ENCODE measurements at places on chromosomes 4 and X.

DNA sequence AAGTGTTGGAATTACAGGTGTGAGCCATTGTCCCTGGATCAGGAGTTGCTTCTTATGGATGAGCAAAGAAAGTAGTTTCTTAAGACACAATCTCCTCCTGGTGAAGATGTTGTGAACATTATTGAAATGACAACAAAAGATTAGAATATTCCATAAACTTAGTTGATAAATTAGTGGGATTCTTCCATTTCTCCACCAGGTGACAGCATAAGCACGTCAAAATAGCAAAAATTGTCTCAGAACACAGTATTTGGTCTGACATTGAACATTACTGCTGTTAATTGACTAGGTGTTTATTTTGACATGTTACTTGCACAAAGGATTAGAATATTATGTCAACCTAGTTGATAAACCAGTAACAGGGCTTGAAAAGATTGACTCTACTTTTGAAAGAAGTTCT, 21.6 kb downstream of the CLDN34 start:
- no peak for DNase-seq

- DNase-seq, result no peak
Observed at GRCh38 chr4:88381123-88381522, 2.5 kb downstream of the HERC6 start.

GRCh38 chrX:47313056-47313455, 57.3 kb upstream of the ZNF157 start:
- no peak for DNase-seq

DNA sequence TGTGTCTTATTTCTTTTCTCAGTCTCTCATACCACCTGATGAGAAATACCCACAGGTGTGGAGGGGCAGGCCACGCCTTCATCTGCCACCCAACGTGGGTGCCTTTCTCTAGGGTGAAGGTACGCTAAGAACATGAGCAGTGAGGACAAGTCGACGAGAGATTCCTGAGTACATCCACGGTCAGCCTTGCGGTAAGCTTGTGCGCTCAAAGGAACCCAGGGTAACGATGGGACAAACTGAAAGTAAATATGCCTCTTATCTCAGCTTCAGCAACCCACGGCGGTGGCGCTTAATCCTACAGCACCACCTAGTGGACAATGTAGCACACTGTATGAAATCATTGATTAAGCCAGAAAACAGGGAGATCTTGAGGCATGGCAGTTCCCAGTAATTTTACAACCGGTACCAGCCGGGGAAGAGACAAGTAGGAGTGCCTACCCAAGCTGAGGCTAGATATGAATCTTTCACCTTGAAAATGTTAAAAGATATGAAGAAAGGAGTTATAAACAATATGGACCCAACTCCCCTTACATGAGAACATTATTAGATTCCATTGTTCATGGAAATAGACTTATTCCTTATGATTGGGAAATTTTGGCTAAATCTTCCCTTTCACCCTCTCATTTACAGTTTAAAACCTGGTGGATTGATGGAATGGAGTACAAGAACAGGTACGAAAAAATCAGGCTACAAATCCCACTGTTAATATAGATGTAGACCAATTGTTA, 63.0 kb downstream of the ZNF732 start:
- peak; percentile 40 for DNase-seq

GRCh38 chr4:94507708-94508107, 56.0 kb downstream of the PDLIM5 start:
- no peak for DNase-seq

- DNase-seq, result no peak
Observed at GRCh38 chr4:159950707-159951106, 847.8 kb downstream of the RAPGEF2 start.

DNA sequence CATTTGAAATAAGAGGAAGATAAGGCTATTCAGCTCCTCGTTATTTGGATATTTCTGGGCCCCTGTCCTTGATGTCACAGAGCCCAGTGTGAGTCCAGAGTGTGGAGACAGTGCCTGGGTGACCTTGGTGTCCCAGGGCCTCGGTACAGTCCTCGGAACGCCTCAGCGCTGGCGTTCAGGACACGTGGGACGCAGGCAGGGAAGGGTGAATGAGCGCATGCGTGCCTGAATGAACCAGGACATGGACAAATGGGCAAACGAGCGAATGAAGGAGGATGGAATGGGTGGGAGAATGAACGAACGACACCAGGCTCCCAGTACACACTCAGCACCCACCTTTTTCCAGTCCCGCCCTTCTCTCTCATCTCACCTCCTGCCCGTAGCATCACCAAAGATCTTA, 44.2 kb downstream of the EVC start:
- no peak for DNase-seq

DNA sequence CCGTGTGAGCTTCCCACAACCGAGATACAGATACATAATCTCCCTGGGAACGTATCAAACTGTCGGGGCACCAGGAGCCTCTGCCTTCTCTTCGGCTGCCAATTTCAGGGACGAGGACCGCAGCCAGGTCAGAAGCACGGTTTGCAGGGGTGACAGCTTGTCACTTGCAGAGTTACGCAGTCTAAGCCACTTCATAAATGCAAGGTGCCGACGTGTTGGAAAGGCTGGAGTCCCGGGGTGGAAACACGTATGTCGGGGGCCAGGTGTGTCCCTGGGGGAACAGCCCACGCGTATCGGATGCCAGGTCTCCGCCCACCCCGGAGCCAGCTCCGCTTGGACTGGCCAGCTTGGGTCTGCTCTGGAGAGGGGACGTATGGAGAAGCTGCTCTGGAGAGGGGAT, 76.3 kb upstream of the SHOX start:
- no peak for DNase-seq

GRCh38 chrX:42804524-42804923, 26.6 kb upstream of the PPP1R2C start:
- no peak for DNase-seq

DNA sequence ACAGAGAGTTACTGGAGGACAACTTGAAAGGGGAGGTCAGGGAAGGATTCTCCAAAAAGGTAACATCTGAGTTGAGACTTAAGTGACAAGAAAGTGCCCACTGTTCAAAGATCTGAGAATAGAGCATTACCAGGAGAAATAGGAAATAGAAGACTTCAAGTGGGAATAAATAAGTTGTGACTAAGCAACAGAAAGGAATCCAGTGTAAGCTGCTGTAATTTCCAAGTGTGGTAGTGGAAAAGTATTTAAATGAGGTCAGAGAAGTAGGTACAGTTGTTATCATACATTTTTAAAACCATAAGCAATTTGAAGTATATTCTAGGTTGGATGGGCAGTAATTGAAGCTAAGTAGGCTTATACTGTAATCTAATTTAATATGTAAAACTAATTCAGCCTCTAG, 211.9 kb downstream of the FBXO8 start:
- DNase-seq, result no peak

- DNase-seq, result no peak
Observed at GRCh38 chr4:74318276-74318675, 10.0 kb downstream of the EPGN start.

- DNase-seq, result no peak
Observed at GRCh38 chr4:149741186-149741831, 74.3 kb downstream of the IQCM start.

GRCh38 chr4:31408121-31408520, 688.0 kb downstream of the PCDH7 start:
- DNase-seq, result no peak

GRCh38 chr4:110197529-110198042, 829 bp downstream of the ELOVL6 start:
- DNase-seq, result no peak

- no peak for DNase-seq
Observed at GRCh38 chrX:21802054-21802670, 37.3 kb upstream of the MBTPS2 start.

- peak; percentile 55 for DNase-seq
Observed at GRCh38 chr4:92305148-92305877, 1.5 kb downstream of the GRID2 start.

DNA sequence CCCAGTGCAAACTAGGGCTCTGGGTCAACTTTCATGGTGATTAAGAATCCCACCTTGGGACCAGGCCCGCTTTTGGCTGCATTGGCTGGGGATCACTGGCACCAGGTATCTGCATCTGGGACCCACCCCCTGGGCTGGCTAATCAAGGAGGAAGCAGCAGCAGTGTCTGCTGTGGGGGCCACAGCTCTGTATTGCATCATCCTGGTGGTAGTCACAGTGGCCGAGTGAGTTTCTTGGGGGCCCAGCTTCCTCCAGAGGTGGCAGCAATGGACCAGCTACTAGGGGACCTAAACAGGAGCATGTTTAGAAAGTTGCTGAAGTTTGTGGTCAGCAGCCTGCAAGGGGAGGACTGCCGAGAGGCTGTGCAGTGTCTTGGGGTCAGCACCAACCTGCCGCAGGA, 15.7 kb downstream of the LNX1 start:
- DNase-seq, result no peak

DNA sequence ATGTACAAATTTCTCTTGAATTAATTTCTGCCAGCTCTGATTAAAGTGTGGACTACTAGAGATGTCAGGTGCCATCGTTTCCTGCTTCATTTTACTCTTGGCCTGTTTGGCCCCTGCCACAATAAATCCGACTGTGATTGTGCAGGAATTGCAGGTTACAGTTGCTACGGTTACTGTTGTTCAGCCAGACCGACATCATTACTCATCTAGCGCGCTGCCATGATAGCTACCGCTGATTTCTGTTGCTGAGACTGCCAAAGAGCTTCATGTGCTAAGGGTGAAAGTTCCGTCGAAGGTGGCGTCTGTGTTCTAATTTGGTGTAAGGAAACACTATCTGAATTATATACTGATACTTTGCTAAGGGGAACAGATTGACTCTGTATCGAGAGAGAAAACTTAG, 22.1 kb downstream of the SLIT2 start:
- no peak for DNase-seq

DNA sequence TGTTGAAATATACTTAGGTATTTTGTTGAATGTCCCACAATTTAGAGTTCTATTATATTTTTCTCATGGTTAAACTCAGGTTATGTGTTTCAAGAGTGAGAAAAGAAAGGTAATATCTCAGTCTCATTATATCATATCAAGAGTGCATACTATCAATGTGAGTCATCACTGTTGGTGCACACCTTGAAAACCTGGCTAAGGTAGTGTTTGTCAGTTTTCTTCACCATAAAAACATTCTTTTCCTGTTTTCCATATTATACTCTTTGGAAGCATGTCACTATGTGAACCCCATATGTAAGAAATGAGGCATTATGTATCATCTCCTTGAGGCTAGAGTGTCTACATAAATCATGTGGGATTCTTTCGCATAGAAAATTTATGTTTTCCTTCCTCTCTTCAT, 307.6 kb upstream of the CTSO start:
- DNase-seq, result no peak

DNA sequence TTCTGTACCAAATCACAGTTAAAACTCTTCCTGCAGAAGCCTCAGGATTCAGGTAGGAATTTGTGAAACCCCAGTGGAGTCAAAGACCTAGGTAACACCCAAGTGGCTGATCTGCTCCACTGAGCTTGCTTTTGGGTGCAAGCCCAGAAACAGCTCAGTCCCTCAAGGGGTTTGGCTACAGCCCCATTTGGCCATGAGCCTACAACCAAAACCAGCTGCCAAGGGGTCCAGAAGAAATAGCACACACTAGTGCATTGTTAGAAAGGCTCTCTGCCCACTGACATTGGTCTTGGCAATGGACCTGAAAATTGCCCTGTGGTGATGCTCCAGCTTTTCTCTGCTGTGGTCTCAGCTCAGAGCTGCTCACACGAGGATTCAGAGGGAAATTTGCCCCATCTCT, 577.4 kb upstream of the INTU start:
- no peak for DNase-seq

- no peak for DNase-seq
Observed at GRCh38 chrX:69323786-69324720, 158.8 kb upstream of the PJA1 start.

GRCh38 chr4:164572877-164573279, 181.1 kb upstream of the SMIM31 start:
- DNase-seq, result no peak

- DNase-seq, result no peak
Observed at GRCh38 chr4:11402192-11402591, 26.5 kb downstream of the HS3ST1 start.

- DNase-seq, result no peak
Observed at GRCh38 chrX:9614016-9614415, 149.2 kb downstream of the TBL1X start.

- no peak for DNase-seq
Observed at GRCh38 chr4:101695176-101695575, 95.4 kb upstream of the BANK1 start.

DNA sequence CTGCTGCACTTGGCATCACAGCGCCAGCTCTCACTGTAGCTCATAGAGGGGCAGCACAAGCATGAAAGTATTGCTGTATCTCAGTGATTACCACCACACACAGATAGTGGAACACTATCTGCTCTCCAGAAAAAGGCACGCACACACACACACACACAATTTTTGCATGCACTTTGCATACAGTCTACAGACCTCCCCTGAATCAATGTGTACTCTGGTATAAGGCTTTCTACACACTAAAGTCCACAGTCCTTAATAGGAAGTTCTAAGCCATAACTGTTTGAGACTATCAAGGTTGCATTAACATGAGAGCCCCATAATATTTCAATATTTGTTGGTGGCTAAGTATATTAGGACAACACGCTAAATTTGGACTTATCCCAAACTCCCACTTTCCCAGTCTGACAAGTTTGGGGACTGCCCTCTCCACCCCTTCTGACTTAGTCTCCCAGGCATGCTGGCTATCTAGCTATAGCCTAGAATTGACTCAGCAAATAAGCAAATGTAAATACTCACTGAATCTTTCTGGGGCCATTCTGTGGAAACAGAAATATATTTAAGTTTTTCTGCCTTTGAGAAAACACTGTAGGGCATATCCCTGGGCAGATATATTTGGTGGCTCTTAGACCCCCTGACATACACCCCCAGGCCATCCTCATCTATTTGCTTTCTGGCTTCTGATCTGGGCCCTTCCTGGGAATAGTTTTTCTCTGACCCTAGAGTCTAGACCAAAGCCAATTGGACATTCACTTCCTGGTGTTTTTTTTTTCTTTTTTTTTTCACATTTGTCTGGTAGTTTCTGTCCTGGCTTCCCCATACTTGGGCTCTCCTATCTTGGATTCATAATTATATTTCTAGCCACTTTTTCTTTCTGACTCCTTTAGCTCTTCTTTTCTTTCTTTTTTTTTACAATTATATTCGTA, 36.4 kb upstream of the CT47C1 start:
- no peak for DNase-seq

- no peak for DNase-seq
Observed at GRCh38 chr4:185099024-185099682, 43.9 kb upstream of the SLC25A4 start.

DNA sequence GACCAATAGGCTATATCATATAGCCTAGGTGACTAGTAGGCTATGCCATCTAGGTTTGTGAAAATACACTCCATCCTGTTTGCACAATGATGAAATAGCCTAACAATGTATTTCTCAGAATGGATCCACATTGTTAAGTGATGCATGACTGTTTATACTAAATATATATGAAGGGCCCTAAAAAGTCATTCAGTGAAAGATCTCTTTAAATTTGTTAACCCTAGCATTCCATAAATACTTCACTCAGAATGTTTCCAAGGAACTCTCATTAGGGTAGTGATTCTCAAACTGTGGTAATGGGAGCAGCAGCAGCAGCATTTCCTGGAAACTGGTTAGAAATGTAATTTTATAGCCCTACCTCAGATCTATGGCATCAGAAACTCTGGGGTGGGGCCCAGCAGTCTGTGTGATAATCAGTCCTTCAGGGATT, 74.9 kb downstream of the PRRG1 start:
- no peak for DNase-seq
